ENCODE measurements at places on chromosomes 7 and 10. TPM values are rescaled to one million over a fixed set of nuclear protein-coding genes. Genes with fewer than 3 reads are reported as not detected.

The PAX4 gene
- not detected for total RNA-seq

The UNCX gene
- total RNA-seq: not detected

The EPHB6 gene
- 2.6 TPM for total RNA-seq

The CNTNAP2 gene
- 0.48 TPM for total RNA-seq

The PRSS37 gene
- not detected for total RNA-seq

The GSTO1 gene
- total RNA-seq: 173 TPM

The SH2D4B gene
- total RNA-seq: not detected

The FOXI2 gene
- total RNA-seq: not detected

DNA sequence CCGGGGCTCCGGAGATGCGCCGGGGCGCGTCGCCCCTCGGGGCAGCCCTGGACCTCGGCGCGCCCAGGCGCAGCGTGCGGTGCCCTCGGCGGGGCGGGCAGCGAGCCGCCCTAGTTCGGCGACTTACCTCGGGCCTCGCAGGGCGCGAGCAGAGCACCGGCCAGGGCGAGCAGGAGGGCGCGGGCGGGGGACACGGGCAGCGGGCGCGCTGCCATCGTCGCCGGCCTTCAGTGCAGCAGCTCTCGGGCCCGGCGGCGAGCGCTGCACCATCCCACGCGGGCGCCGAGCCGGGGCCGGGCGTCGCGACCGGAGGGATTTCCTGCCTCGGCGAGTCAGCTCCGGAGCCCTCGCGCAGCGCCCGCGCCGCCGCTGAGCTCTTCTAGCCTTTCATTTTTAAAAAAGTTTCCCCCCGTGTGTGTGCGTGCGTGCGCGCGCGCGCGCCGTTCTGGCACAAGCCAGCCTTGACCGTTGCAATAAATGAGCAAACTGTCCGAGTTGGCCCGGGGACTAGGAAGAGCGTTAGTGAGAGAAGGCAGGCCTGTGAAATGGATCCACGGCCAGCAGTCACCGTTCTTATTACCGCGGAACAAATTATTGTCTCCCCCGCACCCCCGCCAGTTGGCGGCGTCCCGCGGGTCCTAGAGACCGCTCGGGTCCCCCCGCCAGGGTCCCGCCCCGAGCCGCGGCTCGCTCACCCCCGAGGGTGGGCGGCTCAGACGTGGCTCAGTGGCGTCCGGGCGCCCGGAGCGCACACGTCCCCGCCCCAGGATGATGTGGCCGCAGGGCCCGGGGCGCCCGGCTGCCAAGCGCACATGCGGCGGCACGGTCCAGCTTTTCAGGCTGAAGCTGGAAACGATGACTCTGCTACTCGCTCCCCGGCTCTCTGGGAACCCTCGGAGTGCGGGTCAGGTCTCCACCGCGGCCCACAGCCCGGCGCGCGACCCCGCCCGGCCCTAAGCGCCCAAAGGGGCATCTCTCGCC lies at the start of gene ADAM12:
Gene ADAM12, minus strand, starts transcription at position 547 of the 981 bp plus-strand sequence. Its CDS starts 332 bp downstream, at position 215.
- peak; percentile 76 for DNase-seq

DNA sequence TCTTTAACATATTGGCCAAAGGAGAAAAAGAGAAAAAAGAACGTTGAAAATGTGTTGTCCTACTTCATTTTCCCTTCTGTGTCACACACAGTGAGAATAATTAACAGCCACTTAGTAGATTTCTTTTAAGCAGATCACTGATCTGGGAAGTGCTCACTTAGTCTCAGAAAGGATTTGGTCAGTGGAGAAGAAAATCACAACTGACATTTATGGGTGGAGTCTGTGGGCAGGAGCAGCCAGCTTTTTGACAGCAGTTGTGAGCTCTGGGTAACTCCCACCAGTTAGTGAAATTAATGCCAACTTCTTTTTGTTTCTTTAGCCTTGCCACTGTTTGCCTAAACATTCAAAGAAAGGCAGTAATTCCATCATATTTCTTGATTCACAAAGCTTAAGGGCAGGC lies 49.7 kb downstream of the CDK14 start:
- no peak for DNase-seq

GRCh38 chr10:96684826-96685225 lies 35.5 kb downstream of the PIK3AP1 start:
- DNase-seq: no peak

DNA sequence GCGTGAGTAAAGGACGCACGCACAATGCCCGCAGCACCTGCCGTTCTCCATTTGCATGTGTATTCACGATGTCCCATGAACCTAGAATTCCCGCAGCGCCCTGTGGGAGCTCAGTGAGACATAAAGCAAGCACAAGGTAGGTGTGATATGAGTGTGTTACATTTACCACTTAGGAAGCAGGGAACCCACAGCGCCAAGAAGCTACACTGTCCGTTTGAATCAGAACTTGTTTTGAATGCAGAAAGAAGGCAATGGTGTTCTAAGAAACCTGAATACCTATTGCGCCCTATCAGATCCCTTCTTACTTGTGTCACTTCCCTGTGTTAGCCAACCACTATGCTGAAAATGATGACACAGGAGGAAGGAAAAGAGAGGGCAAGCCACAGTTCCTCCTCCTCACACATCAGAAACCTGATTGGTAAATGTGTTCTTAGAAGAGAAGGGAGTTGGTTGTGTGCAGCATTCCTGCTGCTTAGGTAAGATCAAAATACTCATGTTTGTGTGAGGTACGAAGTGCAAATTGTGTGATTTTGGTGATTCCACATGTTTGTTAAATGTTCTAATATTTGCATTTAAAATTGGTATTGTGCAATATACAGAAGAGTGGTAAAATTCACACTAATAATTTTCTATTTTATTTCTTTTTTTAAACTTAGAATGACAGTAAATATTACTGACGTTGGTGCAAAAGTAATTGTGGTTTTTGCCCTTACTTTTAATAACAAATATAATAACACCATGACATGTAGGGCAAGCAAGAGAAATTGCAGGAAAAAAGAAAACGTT lies 185.4 kb downstream of the SEC23IP start:
- DNase-seq: no peak

DNA sequence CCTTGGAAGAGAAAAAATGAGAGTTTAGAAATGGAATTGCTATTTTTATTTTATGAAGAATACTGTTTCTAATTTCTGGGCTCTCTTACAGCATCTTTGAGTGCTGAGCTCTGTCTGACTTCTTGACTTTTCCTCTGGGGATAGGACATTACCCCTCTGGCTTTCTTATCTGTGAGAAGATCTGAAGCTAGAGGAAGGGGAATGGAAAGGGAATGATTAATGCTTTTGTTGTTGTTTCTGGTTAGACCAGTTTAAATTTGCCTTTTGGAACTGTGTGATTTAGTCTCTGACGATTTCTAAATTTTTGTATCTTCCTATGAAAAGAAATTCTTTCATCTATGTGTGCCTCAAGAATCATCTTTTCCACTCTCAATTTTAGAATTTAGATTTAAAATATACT lies 811.4 kb downstream of the REEP3 start:
- no peak for DNase-seq

- DNase-seq: no peak
Observed at GRCh38 chr7:70795948-70796347, 336.0 kb upstream of the GALNT17 start.

DNA sequence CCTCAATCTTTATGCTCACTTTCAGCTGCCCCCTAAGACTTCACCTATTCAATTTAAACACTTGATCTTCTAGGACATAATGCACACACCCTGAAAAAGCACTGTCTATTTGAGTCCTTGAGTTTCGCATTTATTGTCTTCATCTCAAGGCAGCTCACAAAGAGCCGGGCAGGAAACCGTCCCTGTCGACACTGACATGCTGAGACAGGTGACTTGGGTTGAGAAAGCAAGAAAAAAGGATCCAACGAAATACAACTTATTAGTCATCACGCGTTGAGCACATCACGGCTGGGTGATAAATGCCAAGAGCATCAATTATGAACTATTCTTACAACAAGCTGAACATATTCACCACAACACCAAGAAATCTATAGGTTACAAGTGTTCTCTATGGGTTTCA lies 91.1 kb downstream of the CALN1 start:
- no peak for DNase-seq

- peak; percentile 45 for DNase-seq
Observed at GRCh38 chr10:119301397-119301796, 94.0 kb downstream of the GRK5 start.

- DNase-seq: no peak
Observed at GRCh38 chr10:34236931-34237330, 578.2 kb downstream of the PARD3 start.

GRCh38 chr10:12319076-12319475 lies 30.3 kb upstream of the CAMK1D start:
- no peak for DNase-seq

GRCh38 chr10:31820096-31820495 lies 108.5 kb downstream of the ARHGAP12 start:
- DNase-seq: no peak

DNA sequence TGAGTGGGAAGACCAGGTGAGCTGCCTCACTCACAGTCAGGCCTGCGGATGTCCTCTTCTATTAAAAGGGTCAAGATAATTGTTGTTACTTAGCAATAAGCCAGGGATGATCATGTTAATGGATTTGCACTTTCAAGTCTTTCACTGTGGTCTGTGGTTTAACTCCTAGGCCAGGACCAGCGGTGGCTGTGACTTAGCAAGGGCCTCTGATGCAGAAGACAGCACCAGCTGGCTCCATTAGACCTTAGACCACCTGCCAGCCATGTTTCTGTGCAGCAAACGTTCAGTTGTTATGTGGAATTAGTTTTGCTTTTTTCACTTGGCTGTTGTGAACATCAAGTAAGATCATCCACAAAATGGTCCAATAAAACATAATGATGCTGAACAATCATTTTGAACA lies 537.3 kb downstream of the TNS3 start:
- no peak for DNase-seq

DNA sequence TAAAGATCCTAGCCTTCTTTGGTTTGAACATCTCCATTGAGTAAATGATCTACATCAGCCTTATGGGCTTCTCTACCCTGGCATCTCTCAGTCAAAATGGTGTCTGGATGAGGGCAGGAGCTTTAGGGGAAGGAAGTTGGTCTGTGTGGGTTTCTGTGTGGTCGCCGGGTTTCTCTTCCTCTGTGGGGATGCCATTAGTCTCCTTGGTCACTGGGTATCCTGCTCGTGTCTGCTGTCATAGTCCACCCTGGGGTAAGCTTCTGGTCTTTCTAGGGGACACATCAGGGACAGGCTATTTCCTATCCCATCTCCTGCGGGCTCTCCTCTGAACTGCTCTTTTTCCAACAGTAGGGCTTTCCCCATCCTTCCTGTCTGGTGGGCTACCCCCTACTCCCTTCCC lies 150.3 kb upstream of the NPY start:
- DNase-seq: no peak

GRCh38 chr7:34875481-34875880 lies 161.8 kb downstream of the DPY19L1 start:
- DNase-seq: no peak

DNA sequence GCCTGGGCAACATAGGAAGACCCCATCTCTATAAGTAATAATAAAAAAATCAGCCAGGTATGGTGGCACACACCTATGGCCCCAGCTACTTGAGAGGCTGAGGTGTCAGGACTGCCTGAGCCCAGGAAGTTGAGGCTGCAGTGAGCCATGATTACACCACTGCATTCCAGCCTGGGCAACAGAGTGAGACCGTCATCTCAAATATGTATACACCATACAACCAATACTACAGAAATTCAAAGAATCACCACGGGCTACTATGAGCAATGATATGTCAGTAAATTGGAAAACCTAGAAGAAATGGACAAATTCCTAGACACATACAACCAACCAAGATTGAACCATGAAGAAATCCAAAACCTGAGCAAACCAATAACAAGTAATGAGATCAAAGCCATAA lies 60.3 kb upstream of the ZC3HAV1 start:
- DNase-seq: no peak

DNA sequence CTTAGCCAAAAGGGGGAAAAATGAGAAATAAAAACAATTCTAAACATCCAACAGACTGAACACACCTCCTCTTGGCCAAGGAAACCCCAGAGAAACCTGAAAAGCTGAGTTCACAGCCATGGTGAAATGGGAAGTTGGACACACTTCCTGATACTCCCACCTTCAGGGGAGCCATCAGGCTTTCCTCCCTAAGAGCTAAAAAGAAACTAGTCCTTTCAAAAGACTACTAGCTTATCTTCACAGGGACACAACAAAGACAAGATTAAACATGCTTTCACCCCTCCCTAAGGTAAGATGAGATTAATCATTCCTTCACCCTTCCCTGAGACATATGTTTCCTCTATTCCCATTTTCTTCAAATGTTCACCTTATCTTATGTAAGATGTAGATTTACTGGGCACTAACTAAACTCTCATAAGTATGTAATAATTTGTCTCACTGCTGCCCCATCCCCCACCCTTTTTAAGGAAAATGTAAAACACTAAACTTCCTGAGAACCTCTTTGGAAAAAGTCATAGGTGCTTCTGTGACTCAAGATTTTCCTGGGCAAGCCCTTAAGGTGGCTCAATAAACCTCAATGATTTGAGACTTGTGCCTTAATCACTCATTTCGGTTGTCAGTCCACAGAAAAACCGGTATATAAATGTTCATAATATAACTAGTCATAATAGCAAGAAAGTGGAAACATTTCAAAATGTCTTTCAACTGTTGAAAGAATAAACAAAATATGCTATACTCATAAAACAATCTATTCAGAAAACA lies 40.5 kb downstream of the HTR7 start:
- DNase-seq: no peak

- DNase-seq: peak; percentile 98
Observed at GRCh38 chr10:129466703-129467358, at the start of gene MGMT. TSS of gene MGMT (plus strand) at chr10:129467241.

DNA sequence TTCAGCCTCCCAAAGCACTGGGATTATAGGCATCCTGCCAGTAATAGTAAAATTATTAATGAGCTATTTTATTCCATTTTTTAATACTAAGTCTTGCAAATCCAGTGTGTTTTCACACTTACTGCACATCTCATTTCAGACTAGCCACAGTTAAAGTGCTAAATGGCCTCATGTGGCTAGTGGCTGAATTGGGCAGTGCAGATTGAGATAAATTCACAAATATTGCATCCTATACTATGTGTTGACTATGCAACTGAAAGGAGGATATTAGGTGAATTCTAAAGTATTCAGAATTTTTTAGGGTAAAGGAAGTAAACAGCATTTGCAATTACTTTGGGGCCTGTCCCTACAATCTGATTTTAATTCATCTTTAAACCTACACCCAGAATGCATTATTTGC lies 10.2 kb downstream of the APBB1IP start:
- DNase-seq: no peak

DNA sequence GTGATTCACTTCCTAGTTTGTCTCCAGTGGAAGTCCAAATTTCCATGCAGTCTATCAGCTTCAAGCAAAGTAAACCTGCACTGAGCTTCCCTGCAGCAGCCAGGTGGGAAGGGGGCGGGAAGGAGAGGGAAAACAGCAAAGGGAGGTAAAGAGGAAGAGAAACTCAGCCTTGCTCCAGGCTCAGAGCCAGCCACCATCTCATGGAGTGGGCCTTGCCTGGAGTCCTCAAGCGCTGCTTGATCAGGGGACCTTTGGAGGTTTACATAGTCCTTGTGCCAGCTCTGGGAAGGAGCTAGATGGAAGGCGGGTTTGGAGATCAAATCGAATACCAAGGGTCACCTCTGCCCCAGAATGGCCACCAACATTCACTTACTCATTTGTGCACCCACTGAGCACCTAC lies 7.4 kb downstream of the CRTAC1 start:
- no peak for DNase-seq

DNA sequence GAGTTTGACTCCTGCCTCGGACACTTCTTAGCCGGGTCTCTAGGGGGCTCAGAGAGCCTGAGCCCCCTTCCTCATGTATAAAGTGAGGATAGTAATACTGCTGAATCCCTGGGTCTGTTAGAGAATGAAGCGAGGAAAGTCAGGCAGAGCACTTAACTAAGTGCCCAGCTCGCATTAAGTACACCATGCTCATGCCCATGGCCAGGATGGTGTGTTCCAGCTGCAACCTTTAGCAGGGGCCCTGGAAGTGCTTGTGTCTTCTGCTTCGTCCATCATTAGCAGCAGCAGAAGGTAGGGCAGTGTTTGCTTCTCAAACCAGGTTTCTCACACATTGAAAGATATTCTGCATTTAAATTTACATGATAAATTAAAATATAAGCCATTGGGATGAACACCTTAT lies 27.3 kb upstream of the WDFY4 start:
- DNase-seq: no peak

All from Right ventricle myocardium superior (tissue), 1 donor.